ENCODE measurements at places on chromosomes 2 and 18.
A peak's percentile ranks its signal among the peaks of the same experiment; 100 is the strongest.

GRCh38 chr2:168139852-168140251 lies 107.5 kb downstream of the STK39 start:
- no peak for DNase-seq

- no peak for DNase-seq
These were observed 320.9 kb upstream of the MC4R start for GRCh38 chr18:60693426-60693825.

DNA sequence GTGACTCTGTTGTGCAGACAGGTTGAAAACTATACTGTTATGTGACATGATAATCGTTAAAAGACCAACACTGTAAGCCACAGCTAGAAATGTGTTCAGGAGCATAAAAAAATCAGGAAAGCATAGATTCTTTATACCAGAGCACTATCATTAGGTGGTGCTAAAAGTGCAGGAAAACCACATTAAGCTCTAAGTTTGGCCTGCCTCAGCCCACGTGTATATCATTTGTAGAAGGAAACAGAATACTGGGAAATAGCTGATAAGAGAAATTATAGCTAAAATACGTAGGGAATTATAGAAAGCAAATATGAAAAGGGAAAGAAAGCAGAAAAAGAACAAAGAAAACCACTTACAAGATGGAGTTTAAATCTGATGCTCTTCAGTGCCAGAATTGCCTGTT lies 26.5 kb upstream of the C2orf74 start:
- DNase-seq: peak; percentile 3

GRCh38 chr18:5462227-5462626 lies 81.6 kb downstream of the EPB41L3 start:
- DNase-seq: peak; percentile 3

DNA sequence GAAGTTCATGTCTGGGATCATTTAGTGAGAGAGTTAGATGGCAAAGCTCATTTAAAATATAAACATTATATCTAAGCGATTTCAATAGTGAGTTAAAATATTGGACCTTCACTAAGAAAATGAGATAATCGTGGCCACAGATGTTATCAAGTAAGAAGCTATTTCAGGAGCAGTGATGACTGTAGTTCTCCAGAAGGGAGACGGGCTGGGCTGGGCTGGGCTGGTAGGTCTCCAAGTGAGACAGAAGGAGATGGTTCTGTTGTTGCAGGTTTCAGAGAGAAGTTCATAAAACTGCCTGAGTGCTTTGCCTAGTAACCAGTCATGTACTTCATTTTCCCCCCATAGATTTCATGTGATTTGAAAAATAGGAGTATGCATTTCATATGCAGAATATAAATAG lies 130.1 kb upstream of the DAPL1 start:
- DNase-seq: no peak

GRCh38 chr2:236177604-236177966 lies 9.4 kb upstream of the GBX2 start:
- DNase-seq: no peak

Data from NCI-H2081 treated with DMSO at 0.1 percent for 48 hours (cell line).